Ammon's horn (tissue), 1 donor: ENCODE measurements at places on chromosomes 4 and X.

- no peak for DNase-seq
These were observed 61.4 kb downstream of the TNIP2 start for GRCh38 chr4:2694691-2695090.

DNA sequence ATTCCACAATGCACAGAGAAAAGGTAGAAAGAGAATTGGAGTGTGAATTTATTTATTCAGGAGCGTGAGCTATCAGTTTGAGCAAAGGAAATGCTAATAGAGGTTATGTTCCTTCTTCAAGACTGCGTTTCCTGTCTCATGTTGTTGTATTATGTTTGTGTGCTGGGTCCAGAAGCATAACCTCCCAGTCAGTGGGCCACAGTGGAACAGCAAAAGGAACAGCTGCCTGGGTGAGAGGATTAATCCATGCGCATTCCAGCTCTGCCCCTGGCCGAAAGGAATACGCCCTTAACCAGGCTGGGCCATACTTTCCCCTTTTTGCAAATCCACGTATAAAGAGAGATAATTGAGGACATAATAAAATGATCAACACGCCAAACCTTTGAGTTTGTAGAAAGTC, 32.4 kb upstream of the ARX start:
- no peak for DNase-seq

GRCh38 chr4:168736860-168737805, 240.3 kb downstream of the PALLD start:
- no peak for DNase-seq

DNA sequence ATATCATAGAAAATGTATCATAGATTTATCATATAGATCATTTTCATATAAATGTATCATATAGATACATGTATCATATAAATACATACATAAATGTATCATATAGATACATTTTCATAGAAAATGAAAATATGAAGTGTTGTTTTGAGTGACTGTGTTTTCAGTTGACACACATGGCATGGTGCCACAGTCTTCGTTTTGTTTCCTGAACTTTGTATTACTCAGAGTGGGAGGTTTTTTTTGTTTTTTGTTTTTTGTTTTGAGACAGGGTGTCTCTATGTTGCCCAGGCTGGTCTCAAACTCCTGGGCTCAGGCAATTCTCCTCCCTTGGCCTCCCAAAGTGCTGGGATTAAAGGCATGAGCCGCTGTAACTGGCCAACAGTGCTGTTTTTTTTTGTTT, 3.9 kb downstream of the RBM10 start:
- DNase-seq = no peak

DNA sequence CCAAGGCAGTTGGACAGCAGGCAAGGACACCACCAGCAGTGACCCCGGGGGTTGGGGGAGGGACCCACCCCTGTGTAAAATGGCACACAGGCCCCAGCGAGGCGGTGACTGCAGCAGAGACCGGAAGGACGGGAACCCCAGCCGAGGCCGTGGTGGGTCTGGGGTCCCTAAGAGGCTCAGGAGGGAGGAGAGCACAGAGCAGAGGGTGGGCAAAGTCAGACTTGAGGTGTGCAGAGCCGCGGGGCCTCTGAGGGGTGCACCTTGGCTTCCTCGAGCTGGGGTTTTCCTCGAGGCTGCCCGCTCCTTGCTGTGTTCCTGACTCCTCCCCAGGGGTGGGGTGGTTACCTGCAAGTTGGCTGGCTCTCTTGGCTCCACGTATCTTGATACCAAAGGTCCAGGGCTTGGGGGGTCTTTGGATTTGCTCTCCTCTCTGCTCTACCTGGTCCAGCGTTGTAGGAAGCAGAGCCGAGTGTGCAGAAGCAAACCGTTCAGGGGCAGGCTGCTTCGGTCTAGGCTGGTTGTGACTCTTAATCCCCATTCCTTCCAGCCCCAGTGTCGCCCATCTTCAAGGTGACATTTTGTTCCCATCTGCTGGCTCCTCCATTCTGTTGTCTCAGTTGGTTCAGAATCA, 37.9 kb upstream of the SORCS2 start:
- no peak for DNase-seq

DNA sequence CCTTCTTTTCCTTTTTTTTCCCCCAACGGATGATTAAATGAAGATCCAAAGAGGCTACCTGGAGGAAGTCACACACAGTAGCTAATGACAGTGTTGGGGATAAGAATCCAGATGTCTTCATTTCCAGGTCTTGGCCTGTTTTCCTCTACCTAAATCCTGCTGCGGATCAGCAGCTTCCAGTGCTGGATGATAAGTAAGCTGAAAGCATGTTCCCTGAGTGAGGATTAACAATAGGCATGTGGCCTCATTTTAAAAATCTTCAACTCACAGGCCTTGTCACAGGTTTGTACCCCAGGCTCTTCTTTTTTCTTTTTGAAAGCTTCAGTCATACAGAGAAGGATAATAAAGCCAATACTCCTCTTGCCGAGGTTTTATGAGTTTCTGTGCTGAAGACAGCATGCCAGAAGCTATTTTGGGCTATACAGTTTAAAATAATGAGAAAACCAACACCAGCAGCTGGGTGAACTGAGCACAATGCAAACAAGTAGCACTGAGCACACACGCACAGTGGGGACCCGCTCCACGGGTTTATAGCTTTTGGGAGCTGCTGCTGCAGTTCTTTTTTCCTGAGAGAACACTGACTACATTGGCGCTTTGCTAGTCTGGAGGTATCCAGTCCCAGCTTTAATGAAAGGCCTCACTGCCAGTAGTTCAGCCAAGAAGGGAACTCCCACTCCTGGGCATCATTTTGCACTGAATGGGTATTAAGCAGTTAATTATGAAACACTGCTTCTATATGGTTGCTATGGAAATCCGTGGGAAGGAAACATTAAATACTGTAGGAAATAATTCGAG, 184.2 kb upstream of the CTSO start:
- DNase-seq = peak; percentile 7

DNA sequence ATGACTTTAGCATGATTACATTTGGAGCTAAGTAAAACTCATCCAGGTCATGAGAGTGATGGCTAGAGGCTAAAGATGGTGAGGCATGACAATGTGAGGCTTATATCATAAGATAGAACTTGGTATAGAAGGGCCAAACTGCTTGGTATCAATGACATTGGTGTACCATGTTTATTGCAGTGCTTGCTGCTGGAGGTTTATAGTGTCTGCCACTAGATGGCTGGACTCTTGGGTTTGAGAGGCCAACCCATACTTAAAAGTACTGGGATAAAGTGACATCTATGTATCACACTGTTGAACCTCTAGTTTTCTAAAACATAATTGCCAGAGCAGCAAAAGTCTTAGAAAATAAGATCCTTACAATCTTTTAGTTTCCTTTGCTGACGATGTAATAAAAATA, 83.0 kb upstream of the TACR3 start:
- DNase-seq = no peak

- no peak for DNase-seq
These were observed 57.5 kb downstream of the NPY1R start for GRCh38 chr4:163274861-163275260.

DNA sequence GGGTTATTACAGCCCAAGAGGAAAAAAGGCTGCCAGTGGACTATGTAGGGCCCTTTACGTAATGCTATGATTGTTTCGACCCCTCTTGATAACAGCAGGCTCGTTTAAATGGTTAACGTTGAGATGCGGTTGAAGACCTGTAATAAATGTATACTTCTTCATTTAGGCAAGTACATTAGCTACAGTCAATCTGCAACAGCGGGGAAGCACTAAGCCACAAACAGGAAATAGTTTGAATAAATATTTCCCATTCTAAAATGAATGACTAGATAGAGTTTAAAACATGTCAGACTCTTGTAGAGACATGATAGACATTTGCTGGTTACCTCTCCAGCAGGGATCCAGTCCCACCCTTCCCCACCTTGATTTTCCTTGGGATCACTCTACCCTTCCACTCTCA, 38.1 kb upstream of the STIM2 start:
- no peak for DNase-seq

DNA sequence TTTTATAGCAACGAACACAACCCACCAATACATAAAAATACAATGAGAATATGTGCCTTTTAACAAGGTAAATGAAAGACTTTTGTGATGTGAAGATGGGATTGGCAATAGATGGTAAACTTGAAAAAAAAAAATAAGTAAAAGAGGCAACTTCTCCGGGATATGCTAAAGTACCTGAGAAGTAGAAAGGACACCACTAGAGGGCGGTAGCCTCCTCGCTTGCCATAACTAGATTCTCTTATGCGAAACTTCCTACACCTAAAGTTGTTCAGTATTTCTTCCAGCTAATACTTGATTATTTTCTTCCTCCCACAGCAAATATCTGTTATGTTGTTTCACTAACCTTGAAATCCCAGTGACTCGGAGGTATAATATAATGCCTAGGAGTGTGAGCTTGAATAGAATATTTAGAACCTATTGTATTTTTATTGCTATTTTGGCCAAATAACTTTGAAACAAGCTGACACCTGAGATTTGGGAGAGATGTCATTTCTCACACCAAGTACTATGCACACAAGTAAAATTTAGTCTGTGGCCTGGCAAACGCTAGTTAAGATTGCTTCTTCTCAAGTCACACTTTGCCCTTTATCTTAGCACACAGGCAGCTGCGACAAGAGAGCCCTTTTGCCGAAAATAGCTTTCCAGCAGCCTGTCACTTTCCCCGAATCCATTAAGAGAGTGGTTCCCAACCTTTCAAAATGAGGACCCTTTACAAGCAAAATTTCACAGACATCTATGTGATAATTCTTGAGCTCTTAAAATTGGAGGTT, 44.9 kb upstream of the PDLIM5 start:
- peak; percentile 88 for DNase-seq

- no peak for DNase-seq
These were observed 17.4 kb downstream of the ATP5ME start for GRCh38 chr4:656436-657337.

DNA sequence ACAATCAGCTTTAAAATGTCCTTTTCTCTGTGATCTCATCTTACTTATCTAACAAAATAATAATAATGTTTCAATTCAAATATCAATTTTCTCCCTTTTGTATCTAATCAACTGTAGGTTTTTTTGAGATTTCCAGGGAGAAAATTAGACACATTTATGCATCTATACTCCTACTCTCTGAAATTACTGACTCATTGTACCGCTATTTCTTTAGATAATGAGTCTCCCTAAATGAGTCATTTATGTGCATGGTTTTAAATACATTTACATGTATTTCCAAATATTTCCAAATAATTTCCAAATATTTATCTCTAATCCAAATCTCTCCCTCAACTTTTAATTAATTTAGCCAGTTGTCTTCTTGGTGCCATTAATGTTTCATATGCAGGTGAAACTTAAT, 621.0 kb downstream of the TECRL start:
- no peak for DNase-seq

GRCh38 chrX:129996120-129996519, 13.7 kb downstream of the BCORL1 start:
- DNase-seq = no peak

GRCh38 chr4:153045111-153045982, 109.2 kb downstream of the FHDC1 start:
- no peak for DNase-seq

DNA sequence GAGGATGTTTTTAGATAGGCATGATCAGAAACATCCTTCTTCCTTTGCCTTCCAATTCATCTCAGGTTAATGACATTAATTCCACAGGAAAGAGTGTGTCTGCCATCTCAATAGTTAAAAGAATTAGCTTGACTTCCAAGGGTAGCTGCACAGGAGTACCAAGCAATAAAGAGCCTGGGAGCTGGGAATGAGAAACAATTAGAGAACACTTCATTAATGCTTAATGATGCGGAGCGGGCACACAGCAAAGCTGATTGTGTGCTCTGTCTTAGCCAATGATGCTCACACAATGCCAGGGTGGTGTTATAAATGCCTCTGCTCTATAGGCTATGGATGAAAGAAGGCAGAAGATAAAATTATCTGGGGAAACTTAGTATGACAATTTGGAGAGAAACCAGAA, 1052.5 kb upstream of the LCORL start:
- DNase-seq = no peak

DNA sequence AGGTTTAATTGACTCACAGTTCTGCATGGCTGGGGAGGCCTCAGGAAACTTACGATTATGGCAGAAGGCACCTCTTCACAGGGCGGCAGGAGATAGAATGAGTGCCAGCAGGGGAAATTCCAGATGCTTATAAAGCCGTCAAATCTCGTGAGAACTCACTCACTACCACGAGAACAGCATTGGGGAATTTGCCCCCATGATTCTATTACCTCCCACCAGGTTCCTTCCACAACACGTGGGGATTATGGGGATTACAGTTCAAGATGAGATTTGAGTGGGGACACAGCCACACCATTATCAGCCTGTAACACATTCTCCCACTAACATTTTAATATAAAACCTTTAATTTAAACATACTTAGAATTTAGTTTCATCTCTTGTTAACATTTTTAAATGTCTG, 144.7 kb upstream of the SMIM10 start:
- DNase-seq = no peak

DNA sequence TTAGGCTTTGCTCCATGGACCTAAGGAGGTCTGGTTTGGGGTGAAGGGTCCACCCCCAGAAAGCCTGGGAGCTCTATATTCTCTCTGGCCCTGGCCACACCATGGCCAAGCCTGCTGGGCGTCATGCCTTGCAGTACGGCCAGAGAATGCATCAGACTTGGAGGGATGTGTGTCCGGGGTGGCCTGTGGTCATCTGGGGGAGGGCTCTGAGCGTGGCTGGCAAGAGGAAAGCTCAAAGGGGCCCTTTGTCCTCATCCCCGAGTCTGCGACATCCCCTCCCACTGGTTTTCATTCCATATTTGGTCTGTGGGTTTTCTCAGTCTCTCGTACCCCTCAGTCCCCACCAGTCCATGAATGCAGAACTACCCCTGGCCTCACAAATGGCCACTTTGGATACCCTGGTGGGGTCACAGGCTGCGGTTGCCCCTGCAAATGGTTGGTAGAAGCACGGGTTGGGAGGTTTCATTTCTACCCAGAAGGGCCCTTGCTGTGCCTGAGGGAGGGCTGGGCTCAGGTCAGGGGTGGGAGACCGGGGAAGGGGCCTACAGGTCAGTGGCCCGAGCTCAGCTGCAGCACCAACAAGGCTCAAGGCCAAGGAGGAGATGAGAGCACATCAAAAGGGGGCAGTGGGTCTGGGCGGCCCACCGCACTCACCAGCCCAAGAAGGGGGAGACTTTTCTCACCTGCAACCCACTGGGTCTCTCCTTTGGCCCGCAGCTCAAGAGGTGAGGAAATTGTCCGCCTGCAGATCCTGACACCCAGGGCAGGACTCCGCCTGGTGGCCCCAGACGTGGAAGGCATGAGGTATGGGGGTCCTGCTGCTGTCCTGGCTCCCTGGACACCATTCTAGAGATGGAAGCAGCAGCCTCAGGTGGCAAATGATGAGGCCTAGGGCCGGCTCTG, 30.2 kb downstream of the ZNF185 start:
- DNase-seq = peak; percentile 68

- DNase-seq = no peak
These were observed 47.2 kb downstream of the UGT2B11 start for GRCh38 chr4:69167300-69167699.

GRCh38 chr4:100190643-100191600, 654 bp upstream of the DDIT4L start:
- DNase-seq = peak; percentile 8
